ENCODE measurements at places on chromosomes 11 and 22.

DNA sequence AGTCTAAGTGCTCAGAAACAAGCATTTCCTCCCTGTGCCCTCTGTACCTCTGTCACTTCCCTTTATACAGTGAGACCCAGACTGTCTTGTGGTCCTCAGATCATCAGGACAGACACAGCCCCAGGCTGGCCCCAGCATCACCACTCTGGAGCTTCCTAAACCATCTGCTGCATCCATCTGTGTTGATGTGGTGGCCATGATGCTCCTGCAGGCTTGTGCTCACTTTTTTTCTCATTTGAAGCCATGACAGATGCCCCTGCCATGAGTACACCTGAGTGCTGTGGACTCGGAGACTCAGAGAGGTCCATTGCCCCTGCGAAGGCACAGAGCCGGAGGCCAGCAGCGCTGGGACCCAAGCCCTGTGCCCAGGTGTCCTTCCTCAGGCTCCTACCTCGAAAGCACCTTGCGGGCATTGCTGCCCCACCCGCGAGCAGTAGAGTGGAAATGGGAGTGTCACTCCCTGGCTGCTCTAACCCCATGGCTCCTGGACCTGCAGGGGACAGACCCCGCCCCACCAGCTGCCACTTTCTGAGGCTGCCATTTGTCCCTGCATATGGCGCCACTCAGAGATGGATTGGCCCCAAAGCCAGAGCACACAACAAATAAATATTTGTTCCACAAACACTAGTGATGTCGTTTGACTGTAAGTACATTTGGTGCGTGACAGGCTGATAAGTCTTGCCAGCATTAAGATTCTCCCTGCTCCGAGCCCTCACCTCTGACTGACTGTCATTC lies 593.5 kb downstream of the TBC1D22A start:
- no peak for DNase-seq

- DNase-seq: no peak
Observed at GRCh38 chr11:11987503-11988022, 20.9 kb downstream of the DKK3 start.

DNA sequence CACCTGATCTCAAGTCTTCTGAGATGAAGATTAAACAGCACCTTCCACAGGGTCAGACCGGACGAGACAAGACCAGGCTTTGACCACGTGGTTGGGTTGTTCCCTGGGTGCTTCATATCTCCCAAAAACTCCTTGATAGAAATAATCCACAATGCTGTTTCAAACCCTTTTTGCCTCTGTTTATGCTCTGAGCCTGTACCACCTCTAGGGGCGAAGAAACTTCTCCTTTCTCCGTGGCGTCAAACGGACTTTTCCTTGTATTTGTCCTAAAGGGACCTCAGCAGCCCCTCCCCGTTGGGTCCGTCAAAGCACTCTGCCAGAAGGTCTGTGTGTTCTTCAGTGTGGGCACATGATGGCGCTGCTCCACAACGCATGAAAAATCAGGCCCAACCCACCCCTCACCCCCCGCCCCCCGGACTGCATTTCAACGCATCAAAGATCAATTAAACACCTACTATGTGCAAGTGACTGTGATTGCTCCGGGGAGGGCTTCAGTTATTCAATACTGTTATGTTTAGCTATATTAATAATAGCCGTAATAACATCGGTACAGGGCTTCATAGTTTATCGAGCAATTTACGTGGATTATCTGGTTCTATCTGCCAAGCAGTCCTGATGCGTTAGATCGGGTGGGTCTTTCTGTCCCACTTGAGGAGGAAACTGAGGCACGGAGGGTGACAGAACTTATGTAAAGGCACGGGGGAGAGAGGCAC lies 17.3 kb upstream of the EIF3D start:
- no peak for DNase-seq

- DNase-seq: no peak
Observed at GRCh38 chr22:36223504-36223903, 15.8 kb downstream of the APOL2 start.

- DNase-seq: no peak
Observed at GRCh38 chr11:107397357-107397756, 60.3 kb downstream of the CWF19L2 start.

- DNase-seq: no peak
Observed at GRCh38 chr11:2302306-2302895, 588 bp downstream of the TSPAN32 start.

GRCh38 chr11:40306938-40307548 lies 1152.4 kb downstream of the LRRC4C start:
- no peak for DNase-seq
